ENCODE measurements at places on chromosomes 5 and 9.

GRCh38 chr5:176611435-176611834 is 1.5 kb upstream of the GPRIN1 start:
- DNase-seq, result peak; percentile 85

GRCh38 chr5:133273661-133274596 is 222.1 kb downstream of the HSPA4 start:
- peak; percentile 16 for DNase-seq

GRCh38 chr9:33227008-33227398 is 13.0 kb upstream of the SPINK4 start:
- peak; percentile 87 for DNase-seq

GRCh38 chr5:108148715-108149139 is 233.2 kb downstream of the FBXL17 start:
- DNase-seq, result peak; percentile 12

GRCh38 chr9:132634327-132634726 is 35.5 kb downstream of the DDX31 start:
- no peak for DNase-seq

- no peak for DNase-seq
These were observed 94.0 kb downstream of the MLLT3 start for GRCh38 chr9:20528253-20528652.

- no peak for DNase-seq
These were observed 61.3 kb upstream of the HSPA9 start for GRCh38 chr5:138636398-138636944.

DNA sequence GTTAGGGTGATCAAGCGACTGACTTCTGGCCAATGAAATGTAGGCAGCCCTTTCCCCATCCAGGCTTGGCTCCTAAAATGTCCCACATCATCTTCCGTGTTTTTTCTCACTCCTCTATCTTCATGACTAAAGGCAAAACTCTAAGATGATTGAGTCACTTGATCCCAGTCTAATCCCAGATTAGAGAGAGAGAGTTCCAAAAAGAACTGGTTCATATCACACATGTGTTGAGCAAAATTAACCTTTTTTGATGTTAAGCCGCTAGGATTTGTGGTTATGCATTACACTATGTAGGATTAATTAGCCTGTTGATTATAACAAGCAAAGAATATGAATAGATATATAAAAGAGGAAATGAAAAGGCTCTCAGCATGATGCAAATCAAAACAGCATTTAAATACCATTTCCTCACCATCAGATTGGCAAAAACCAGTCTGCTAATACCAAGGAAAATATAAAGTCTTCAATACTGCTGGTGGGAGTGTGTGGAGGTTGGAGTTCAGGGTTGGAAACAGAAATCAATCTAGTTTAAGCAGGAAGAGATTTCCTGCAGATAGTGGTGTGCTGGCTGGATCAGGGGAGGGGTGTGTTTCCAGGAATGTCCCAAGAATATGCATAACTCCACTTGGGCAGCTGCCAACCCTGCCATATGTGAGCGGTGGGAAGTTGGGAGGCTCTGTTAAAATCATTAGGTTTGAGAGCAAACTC is 187.6 kb upstream of the S1PR3 start:
- DNase-seq, result no peak

GRCh38 chr9:12874395-12874794 is 99.6 kb downstream of the LURAP1L start:
- no peak for DNase-seq

DNA sequence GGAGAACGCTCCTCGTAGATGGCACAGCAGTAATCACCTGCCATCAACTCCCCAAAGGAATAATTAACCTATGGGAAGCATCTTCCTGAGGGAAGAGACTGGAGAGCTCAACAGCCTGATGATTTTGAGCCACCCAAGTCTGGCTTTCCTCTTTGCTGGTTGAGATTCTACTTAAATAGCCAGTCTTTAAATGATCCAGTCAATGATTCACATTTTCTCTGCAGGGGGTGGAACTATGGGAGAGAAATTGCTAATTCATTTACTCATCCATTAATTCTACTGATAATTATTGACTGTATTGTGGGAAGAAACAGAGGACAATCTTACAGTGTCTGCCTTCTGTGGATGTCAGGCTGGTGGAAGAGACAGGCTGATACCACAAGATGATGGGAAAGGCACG is 355.0 kb upstream of the PANK3 start:
- DNase-seq, result no peak

DNA sequence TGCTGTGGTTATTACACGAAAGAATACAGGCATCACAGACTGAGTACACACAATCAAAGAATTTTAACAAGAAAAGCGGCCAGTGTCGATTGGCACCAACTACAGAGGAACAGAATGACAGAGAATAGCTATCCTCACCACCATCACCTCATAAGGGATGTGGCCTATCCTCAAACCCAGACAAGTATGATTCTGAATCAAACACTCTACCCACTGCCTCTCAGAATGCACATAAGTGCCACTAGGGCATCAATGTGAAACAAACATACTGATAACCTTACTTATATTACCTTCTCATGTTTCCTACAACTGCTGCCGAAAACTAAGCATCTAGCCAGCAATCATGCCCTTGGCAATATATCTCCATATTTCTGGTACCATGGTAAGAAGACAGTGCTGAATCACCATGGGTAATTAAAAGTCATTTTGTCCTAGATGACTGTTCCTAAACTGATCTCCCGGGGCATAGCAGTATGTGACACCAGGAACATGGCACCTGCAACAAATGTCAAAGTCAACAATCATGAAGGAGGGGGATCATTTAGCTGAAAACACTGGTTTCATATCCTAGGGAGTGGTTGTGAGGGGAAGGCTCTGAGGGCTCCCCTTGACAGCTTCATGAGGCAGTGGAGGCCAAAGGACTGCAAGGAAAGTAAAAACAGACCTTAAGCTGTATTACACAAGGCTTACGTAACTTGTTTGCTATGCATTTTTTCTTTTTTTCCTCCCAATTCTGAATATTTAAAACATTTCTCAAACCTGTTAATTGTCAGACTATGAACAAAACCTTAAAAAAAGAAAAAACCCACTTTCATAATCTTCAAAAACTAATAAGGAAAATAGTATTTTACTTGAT is 88.3 kb downstream of the LHFPL2 start:
- DNase-seq, result no peak

GRCh38 chr5:155529362-155529761 is 515.8 kb downstream of the KIF4B start:
- no peak for DNase-seq

GRCh38 chr9:9124616-9125015 is 1325.0 kb upstream of the DMAC1 start:
- DNase-seq, result no peak

GRCh38 chr5:77379558-77380061 is 112.5 kb downstream of the WDR41 start:
- no peak for DNase-seq

GRCh38 chr5:58453306-58453705 is 6.6 kb downstream of the PLK2 start:
- DNase-seq, result no peak

DNA sequence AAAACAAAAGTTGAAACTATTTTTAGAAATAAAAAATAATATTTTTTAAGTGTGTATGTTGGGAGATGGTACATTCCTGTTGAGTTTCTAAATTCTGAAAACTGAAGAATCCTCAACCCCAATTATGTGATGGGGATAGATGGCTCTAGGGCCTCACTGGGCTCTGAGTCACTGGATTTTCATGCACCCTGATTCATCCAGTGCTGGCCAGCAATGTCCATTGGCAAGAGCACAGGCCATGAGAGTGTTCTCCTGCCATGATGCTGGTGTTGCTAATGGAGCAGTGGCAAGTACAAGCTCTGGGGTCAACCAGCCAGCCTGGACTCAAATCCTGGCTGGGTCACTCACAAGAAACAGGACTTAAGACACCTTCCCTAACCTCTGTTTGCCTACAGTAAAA is 23.3 kb downstream of the SMIM23 start:
- DNase-seq, result no peak

DNA sequence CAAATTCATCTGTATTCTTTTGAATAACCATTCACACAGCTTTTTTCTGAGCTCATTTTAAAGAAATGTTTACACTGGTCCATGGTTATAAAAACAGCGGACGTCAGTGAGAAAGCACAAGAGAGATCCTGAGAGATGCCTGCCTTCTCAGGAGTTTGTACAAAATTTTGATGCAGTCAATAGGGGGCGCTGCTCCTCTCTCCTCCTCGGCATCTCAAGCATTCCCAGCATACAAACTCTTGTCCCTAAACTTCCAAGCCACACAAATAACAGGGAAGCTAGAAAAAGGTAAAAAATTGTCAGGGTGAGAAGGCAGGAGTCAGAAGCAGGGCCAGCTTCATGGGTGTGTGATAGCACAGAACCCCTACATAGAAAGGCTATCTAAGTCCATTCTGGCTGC is 11.2 kb upstream of the CCDC152 start:
- DNase-seq, result peak; percentile 42

GRCh38 chr5:111494355-111494999 is 17.9 kb downstream of the STARD4 start:
- DNase-seq, result no peak

- no peak for DNase-seq
These were observed 60.7 kb downstream of the TAF11L14 start for GRCh38 chr5:17694914-17695313.

- DNase-seq, result peak; percentile 18
These were observed 36.2 kb downstream of the TNFSF15 start for GRCh38 chr9:114769624-114770023.

DNA sequence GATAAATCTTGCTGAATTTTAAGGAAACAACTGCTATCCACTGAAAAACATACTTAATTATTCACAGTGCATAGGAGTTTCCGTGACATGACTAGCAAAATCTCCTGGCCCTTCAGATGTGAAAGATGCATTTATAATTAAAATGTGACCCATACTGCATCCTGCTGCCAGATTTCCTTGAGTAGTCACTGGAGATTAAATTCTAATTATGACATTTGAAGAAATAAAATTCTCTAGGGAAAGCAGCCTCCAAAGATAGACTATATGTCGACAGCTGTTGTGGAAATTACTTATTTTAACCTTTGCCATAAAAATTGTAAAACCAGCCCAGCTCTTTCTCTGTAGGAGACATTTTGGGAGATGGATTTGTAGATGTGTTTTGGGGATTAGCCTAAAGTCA is 193.6 kb upstream of the SMC2 start:
- no peak for DNase-seq

DNA sequence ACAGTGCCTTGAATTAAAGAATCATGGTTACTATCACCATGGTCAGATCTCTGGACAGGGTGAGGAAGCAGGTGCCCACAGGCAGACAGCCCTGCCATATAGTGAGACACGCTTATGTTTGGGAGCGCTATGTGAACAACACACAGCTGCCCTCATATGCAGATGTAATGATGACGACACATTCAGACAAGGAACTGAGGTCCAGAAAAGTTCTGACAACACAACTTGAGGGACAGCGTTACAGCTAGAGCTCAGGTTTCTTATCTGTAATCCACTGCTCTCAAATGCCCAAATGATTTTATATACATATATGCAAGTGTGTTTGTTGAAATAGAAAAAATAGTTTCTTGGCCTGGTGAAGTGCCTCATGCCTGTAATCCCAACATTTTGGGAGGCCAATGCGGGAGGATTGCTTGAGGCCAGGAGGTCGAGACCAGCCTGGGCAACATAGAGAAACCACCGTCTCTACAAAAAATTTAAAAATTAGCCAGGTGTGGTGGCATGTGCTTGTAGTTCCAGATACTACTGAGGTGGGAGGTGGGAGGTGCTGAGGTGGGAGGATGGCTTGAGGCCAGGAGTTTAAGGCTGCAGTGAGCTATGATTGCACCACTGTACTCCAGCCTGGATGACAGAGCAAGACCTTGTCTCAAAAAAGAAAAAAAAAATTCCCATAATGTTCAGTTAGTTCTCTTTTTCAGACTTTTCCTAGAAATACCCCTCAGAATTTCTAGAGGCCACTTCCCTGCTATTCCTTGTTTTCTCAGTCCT is 423.2 kb downstream of the RAB3C start:
- DNase-seq, result no peak

GRCh38 chr9:138022756-138023393 is 145.3 kb downstream of the CACNA1B start:
- DNase-seq, result no peak

GRCh38 chr5:141510850-141511601 is 22.1 kb downstream of the PCDHGC5 start:
- DNase-seq, result no peak
